ENCODE measurements at places on chromosomes 6 and 20.
A peak's percentile ranks its signal among the peaks of the same experiment; 100 is the strongest.

DNA sequence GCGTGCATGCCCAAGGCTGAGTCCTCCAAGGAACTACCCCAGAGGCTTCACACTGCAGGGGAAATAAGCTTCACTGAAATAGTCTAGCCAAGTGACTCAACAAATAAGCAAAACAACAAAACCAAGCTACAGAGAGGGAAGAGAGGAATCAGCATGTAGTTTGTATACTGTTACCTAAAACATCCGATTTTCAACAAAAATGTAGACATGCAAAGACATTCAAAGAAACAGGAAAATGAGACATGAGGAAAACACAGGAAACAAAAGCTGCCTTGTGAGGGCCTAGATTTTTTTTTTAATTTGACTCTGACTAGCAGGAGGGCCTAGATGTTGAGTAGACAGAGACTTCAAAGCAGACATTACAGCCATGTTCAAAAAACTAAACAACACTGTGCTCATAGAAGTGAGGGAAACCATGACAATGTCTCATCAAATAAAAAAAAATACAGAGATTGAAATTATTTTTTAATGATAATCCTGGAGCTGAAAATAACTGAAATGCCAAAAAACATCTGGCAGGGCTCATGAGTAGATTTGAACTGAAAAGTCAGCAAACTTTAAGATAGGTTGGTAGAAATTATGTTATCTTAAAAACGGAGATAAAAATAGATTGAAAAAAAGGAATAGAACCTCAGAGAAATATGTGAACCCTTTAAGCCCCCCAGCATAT is 16.4 kb upstream of the KIF25 start:
- no peak for DNase-seq

GRCh38 chr6:169723991-169724493 is 258 bp downstream of the PHF10 start:
- peak; percentile 71 for DNase-seq

DNA sequence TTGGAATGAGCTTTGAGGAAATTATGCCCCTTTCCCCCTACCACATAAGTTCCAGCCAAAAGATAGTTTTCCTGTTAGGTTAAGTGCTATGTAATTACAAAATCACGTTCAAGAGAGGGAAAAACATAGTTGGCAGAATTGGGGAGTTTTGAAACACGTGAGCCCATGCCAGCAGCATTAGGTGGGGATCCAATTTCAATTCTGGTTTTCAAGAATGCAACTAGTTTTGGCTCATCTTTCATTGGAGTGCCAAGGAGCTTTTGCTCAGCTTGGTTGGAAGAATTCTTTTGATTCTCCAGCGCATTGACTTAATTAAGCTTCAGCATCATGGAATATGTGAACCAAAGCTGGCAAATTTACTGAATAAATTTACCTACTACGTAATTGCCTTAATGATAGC is 95.9 kb downstream of the SAMD5 start:
- DNase-seq, result no peak

GRCh38 chr6:16181439-16182297 is 52.8 kb downstream of the MYLIP start:
- no peak for DNase-seq

DNA sequence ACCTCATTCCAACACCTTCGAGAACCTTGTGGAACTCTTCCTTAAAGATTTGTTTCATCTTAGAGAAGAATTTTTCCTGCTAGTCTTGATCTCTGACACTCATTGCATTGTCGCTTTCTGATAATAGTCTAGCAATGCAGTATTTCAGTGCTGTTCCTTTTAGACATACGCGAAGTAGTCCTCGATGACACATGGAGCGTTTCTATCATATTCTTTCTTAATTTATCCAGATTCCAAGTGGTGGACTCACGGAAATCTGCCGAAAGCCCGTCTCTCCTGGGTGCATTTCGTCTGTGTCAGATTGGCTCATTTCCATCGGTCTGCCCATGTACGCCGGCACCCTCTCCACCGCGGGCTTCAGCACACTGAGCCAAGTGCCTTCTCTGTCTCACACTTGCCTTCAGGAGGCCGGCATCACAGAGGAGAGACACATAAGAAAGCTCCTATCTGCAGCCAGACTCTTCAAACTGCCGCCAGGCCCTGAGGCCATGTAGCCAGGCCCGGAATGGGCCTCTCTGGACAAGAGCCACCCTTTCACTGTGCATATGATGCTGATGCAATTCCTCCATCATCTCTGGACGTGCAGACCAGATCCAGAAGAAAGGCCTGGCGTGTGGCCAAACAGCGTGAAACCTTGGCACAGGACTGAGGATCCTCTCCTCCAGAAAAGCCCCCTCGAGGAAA is 198.6 kb upstream of the UST start:
- DNase-seq, result no peak

- DNase-seq, result no peak
Measured at GRCh38 chr6:10141746-10142443, 273.0 kb downstream of the TFAP2A start.

GRCh38 chr20:17421493-17421892 is 109.7 kb downstream of the BFSP1 start:
- no peak for DNase-seq

DNA sequence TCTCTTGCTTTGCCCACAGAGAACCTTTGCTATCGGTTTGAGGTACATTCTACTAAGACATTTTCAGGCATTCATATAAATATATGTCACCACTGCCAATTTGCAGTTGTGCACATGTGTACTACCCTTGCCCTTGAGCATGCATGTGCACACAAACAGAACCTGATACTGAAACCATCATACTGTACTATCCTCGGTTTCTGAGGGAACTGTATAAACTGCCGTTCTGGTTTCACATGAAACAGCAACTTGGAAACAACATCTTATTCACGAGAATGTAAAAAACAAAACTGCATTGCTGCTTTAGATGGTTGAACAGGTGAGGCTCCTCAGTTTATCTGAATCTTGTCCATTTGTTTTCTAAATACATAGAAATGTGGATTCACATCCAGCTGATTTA is 151.2 kb upstream of the TMEM170B start:
- DNase-seq, result no peak

- no peak for DNase-seq
Measured at GRCh38 chr6:131017962-131018361, 45.1 kb downstream of the EPB41L2 start.

DNA sequence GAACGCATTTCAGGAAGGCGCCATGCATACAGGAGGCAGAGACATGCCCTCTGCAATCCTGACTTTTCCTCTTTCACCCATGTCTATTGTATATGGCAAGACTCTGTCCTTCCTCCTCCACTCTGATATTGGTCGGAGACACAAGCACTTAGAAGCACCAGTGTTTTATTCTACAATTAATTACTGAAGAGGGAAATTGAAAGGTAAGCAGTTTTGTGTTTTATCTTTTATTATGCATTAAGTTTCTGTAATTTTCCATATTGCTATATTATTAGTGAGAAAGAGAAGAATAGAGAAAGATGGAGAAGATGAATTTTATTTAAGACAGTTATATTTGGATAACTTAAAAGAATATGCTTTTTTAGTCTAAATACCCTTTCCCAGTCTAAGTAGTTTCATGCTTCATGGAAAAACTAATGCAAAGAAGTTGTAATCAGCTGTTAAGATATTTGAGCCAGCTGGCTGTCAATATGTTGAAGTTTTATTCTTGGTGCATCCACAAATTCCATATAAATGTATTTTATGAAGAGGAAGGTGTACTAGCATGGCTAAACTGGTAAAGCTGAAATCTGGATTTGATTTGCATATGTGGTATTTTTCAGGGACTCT is 13.6 kb downstream of the ARID1B start:
- DNase-seq, result no peak

GRCh38 chr6:54910431-54910884 is 63.9 kb downstream of the FAM83B start:
- no peak for DNase-seq

- DNase-seq, result no peak
Measured at GRCh38 chr6:3697609-3698008, 53.9 kb downstream of the PXDC1 start.

DNA sequence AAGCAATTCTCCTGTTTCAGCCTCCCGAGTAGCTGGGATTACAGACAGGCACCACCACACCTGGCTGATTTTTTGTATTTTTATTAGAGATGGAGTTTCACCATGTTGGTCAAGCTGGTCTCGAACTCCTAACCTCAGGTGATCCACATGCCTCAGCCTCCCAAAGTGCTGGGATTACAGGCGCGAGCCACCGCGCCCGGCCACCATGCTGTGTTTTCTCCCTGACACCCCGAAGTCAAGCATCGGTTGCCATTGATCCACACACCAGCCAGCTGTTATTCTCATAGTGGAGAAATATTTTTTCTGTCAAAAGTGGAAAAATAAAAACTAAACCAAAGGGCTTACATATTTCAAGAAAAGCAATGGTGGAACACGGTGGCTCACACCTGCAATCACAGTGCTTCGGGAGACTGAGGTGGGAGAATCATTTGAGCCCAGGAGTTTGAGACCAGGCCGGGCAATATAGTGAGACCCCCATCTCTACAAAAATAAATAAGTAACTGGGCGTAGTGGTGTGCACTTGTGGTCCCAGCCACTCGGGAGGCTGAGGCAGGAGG is 157.4 kb downstream of the ZMYND8 start:
- no peak for DNase-seq

DNA sequence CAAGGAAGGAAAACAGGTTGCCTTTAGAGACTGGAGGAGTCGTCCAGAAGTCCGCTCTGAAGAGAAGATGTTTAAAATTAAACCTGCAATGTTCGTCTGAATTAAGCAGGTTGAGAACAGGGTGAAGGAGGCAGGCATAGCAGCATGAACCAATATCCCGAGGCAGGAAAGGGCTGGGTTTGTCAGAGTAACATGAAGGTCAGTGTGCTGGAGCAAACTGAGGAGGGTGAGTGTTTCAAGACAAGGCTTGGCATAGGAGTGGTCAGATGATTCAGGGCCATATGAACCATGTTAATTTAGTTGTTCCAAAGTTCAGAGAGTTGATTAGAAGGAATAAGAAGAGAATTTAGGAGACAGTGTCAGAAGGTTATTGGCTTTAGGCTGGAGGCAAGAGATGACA is 93.3 kb downstream of the UTRN start:
- DNase-seq, result no peak

- no peak for DNase-seq
Measured at GRCh38 chr20:50805349-50805684, 10.5 kb downstream of the BCAS4 start.

GRCh38 chr6:135066806-135067205 is 12.2 kb upstream of the HBS1L start:
- DNase-seq, result no peak

DNA sequence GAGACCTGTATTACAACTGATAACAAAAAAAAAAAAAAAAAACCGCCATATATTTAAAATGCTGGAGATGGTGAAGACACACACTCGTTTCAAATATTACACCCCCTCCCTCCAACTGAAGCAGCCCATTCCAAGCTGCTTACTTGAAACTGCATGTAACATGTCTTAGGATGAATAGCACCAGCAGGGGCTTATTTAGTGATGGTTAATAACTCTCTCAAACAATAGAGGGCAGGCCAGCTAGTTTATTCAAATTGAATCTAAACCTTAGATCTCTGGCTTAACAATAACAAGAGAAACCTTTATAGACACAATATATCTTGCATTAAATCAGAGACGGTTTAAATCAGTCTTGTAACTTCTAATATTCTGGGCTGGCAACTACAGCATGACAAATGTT is 9.3 kb upstream of the JPH2 start:
- DNase-seq, result no peak

DNA sequence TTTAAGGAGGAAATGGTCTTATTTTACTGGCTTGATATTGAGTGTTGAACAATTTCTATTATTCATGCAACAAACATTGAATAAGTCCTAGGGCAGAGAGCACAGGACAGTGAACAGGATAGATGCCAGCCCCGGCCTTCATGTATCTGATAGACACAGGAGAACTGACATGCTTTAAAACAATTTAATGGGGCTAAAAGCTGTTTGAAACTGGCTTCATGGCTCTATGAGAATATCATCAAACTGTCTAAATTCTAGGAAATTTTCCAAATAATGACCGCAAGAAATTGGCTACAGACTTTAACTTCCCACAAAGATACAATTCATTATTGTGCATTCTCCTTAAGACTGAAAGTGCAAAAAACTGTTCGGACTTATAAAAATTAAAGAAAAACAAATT is 69.0 kb downstream of the ID4 start:
- DNase-seq, result no peak

DNA sequence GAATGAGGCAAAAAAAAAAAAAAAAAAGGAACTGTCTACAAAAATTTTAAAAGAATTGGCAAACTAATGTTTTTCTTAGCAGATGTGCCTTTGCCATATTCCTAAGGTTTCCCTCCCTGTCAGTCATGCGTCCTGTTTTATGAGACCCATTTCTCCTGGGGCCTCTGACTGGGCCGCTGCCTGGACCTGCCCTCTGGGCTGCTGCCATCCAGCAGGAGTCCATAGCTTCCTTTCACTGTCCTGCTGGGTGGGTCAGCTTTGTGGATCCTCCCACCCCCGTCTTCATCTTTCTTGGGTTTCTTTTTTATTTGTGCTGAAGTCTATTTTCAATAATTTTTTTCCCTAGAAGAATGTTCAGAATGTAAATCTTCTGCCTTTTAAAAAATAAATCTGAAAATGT is 110.8 kb upstream of the SCP2D1 start:
- no peak for DNase-seq

- DNase-seq, result no peak
Measured at GRCh38 chr6:52307900-52308372, 23.4 kb upstream of the MCM3 start.

DNA sequence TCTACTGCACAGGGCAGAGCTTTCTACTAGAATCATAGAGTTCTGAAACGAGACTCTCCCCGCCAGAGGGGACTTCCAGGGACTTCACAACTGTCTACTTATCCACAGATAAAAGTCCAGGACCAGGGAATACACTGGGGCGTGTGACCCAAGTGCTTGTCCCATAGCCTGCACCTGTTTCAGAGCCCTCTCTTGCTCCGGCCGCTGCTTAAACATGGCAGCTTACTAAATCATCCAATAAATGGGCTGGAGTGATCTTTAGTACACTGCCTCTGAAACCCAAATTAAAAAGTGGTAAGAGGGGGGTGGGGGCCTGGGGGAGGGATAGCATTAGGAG is 8.9 kb upstream of the RAB44 start:
- DNase-seq, result no peak

- DNase-seq, result no peak
Measured at GRCh38 chr6:156698239-156699016, 78.8 kb upstream of the ARID1B start.

DNA sequence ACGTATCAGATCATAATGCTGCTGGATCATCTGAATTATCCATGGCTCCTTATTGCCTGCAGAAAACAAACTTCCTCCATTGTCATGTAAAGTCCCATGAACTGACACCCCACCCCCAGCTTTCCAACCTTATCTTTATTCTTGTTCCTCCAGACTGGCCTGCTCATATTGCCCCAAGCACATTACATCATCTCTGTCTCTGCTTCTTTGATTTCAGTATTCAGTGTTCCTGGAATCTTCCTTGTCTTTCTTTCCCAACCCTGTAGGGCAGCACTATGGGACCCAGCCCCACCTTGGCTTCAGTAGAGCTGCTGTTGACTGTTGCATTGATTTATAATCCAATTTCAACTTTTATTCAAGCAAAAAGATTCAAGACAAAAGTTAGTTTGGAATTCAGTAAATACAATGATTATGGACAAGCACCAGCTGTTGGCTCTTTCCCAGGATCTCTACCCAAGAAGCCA is 187.5 kb upstream of the ECI2 start:
- DNase-seq, result no peak

GRCh38 chr6:143838395-143838794 is 4.7 kb upstream of the LTV1 start:
- no peak for DNase-seq

GRCh38 chr6:169241688-169242350 is 11.8 kb downstream of the THBS2 start:
- DNase-seq, result peak; percentile 38

- DNase-seq, result no peak
Measured at GRCh38 chr6:157779705-157780604, 43.1 kb upstream of the SNX9 start.

Data from activated naive CD8-positive, alpha-beta T cell treated with anti-CD3 and anti-CD28 coated beads, Interleukin-2, amount 10 ng/mL, durations not matched to agents 7 days and 5 days (primary cell).